ENCODE measurements at places on chromosomes 4 and X.

GRCh38 chr4:80500613-80501012 is 165.1 kb downstream of the CFAP299 start:
- no peak for DNase-seq

GRCh38 chr4:41505161-41505661 is 32.7 kb upstream of the LIMCH1 start:
- no peak for DNase-seq

DNA sequence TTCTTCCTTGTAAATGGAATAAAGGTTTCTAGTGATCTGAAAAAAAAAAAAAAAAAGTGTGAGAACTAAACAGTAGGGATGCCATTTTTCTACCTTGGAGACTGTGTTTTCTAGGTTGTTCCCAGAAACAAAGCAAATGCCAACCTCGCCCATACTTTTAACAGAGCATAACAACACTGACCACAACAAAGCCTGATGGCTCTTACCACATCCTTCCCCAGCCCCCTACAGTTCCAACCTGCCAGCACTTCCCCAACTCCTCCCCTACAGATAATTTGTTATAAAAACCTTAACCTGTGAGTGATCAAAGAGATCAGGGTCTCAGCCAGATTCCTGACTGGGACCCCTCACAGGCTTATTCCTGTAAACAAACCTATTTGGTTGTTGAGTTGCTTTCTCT is 940.0 kb downstream of the SH3BGRL start:
- peak; percentile 2 for DNase-seq

- no peak for DNase-seq
Observed at GRCh38 chr4:6858997-6859396, 50.6 kb upstream of the TBC1D14 start.

- no peak for DNase-seq
Observed at GRCh38 chr4:120043828-120044227, 22.8 kb downstream of the MAD2L1 start.

DNA sequence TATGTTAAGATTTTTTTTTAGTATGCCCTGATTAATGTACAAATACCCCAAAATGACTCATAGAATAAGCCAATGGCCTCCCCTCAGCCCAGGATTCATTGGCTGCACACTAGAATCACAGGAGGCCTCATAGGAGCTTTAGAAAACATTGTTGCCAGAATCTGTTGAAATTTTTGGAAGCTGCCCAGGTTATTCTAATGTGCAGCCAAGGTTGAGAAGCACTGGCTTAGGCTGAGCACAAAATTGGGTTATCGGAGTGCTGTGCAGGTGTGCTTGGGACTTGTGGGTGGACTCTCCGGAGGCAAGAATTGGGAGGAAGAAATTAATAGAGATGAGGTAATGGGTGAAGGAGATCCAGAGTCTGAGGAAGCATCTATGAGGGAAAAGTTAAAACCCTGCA is 41.3 kb upstream of the VCX start:
- DNase-seq, result no peak

DNA sequence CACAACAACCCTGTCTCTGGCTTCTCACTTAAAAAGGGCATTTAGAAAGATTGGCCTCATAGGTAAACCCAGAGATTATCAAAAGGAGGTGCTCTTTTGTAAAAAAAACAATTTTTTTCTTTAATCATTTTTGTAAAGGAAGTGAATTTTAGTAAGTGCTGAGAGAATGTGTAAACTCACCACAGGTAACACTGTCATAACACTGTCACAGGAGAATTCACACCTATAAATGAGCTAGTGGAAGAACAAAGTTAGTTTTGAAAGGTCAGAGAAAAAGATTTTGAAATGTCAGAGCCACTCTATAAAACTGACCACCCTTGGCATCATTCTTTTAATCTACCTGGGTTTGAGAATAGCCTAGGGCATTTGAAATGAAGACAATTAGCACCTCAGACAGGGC is 3.3 kb upstream of the SH2D1A start:
- DNase-seq, result no peak

DNA sequence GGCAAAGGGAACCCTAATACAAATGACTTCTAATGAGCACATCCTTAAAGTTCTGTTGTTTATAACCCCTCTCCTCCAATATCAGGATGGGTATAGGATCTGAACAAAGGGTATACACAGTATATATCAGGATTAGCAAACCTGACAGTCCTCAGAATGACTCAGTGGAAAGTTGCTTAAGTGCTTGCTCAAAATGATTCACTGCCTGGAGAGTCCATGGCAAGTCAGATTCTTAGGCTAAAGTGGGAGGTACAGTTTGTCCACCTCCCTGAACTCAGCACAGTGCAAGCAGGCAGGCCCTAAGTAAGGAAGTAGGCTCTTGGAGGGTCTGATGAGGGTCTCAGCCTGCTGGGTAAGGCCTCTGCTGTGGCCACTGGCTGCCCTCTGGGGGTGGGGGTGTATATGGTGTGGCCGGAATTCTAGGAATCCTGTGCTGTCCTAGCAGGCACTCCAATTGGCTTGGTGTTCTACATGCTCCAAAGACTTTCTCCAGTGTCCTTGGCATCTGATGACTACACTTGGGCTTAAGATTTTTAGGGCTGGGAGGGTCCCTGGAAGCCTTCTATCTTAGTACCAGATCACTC is 54.3 kb downstream of the CHRDL1 start:
- DNase-seq, result no peak

DNA sequence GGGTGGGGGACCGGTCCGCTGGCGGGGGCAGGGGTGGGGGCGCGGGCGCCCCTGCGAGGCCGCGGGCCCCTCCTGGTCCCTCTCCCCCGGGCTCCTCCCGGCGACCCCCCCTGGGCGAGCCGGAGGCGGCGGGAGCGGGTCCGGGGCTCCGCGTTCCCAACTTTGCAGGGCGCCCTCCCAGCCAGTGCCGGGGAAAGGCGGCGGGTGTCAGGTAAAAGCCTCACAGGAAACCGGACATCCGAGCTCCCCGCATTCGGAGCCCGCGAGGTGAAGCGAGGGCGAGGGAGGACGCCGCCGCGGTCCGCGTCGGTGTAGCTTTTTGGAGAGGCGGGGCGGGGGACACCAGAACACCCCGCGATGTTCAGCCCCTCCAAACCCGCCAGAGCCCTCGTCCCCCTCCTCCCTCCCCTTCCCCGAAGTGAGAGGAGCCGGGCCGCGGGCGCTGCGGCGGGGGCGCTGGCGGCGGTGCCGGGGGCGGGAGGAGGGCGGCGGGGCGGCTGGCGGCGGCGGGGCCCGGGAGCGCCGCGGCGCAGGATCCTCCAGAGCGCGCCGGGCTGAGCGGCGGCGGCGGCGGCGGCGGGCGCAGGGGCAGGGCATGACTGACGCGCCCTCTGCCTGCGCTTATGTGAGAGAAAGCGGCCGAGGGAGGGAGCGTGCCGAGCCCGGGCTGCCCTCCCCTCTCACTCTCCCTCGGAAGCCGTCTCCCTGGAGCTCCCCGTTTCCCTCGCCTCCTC is at the start of gene VEGFC:
Gene VEGFC (minus strand): TSS at position 597 of the 734 bp plus-strand sequence. CDS start 611 bp downstream, outside the sequence.
- no peak for DNase-seq

- no peak for DNase-seq
Observed at GRCh38 chrX:15911734-15912550, 57.3 kb upstream of the AP1S2 start.

- DNase-seq, result no peak
Observed at GRCh38 chr4:76836860-76837562, 60.9 kb downstream of the SOWAHB start.

- DNase-seq, result no peak
Observed at GRCh38 chr4:8095956-8096689, 62.5 kb downstream of the ABLIM2 start.

DNA sequence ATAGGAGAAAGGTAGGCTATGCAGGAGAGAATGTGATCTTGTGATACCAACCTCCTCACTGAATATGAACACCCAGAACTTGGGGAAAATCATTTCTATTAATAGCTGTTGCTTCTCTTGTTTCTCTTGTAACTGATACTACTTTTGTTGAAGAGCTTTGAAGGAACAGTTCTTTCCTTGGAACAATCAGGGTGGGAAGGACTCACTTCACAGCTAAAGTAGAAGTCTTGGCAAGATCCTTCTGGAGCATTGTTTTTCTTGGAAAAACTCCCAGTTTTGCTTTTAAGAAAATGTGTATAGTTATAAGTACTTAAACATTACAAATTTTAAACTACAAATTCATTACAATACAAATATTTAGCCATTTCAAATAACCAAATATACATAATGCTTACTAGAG is 19.1 kb upstream of the XK start:
- DNase-seq, result no peak

DNA sequence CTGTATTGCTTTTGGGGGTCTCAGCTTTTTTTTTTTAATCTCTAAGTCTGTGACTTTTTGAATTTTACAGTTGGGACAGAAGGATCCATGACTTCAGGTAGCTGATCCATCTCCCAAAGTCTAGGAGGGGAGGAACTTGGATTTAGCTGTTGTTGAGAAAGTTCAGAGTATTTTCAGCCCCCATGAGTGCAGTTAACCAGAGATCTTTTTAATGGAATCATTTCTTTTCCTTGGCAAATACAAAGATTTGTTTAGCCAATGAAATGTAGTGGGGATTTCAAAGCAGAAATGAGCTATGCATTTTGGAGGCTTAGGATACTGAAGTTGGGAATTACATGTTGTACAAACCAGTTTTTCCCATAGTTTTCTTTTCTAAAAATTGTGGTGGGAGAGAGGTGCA is 18.1 kb downstream of the FNIP2 start:
- no peak for DNase-seq

- no peak for DNase-seq
Observed at GRCh38 chr4:31199644-31200043, 479.5 kb downstream of the PCDH7 start.
